ENCODE measurements at places on chromosomes 1 and 21.

DNA sequence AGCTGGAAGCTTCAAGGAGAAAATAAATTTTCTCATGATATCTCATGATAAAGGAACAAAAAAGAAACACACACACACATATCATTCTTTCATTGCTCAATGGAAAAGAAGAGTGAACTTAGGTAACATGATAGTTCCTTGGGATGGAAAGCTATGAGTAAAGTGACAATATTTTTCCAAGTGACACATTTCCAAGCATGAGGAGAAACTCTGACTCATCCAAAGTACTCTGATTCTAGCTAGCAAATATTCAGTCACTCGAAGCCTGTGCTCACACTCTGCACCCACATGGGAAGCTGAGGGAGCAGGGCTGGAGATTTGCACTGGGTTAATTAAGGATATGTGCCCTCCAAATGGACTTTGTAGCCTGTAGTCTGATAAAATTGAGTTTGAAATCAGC, 222.4 kb downstream of the LRRC40 start:
- DNase-seq, result peak; percentile 89

GRCh38 chr1:99534638-99534930, 111.3 kb upstream of the PALMD start:
- DNase-seq, result no peak

GRCh38 chr1:159981351-159982055, 27.5 kb upstream of the SLAMF9 start:
- DNase-seq, result no peak

DNA sequence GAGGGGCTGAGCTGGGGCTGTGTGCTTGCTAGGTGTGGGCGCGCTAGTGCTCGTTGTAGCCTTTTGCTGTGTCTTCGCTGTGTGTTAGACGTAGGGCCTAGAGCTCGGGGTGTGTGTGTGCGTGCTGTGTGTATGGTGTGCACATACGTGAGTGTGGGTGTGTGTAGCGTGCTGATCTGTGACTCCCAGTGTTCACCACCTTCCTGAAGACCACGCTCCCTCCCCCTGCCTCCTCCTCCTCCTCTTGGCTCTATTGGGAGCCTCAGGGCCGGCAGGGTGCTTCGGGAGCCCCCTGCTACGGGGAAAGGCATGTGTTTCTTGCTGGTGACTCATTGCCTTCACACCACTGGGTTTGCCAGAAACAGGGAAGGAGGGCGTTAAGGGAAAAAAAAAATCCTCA, 9.4 kb upstream of the KCNC4 start:
- no peak for DNase-seq

GRCh38 chr1:170987424-170987823, 52.1 kb downstream of the MROH9 start:
- DNase-seq, result no peak

DNA sequence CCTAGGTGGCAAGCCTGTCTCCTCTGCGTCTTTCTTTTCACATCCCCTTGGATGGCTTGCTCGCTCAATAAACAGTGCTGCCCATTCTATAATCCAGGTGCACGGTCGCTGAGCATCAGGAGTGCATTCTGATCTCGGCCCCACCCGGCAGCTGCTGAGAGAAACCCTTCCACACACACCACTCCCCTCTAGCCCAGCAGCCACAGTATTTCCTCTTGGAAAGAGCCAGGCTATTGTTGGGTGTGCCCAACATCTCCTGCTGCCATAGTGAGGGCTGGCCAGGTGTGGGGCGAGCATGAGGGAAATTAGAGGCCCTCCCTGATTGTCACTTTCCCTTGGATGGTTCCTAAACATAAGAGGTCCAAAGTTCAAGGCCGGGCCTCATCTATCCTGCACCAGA, 24.7 kb downstream of the GPA33 start:
- no peak for DNase-seq

- no peak for DNase-seq
Observed at GRCh38 chr1:87295445-87296110, 33.1 kb upstream of the LMO4 start.

- DNase-seq, result peak; percentile 70
Observed at GRCh38 chr1:206672844-206673758, 11.6 kb upstream of the MAPKAPK2 start.

GRCh38 chr1:169271098-169271497, 96.5 kb downstream of the NME7 start:
- DNase-seq, result no peak

- no peak for DNase-seq
Observed at GRCh38 chr1:216723274-216723780, at the start of gene ESRRG. ESRRG (minus strand) TSS chr1:216723429; CDS start chr1:216723299, 130 bp downstream.

- no peak for DNase-seq
Observed at GRCh38 chr1:114505148-114505561, 5.8 kb downstream of the TRIM33 start.

DNA sequence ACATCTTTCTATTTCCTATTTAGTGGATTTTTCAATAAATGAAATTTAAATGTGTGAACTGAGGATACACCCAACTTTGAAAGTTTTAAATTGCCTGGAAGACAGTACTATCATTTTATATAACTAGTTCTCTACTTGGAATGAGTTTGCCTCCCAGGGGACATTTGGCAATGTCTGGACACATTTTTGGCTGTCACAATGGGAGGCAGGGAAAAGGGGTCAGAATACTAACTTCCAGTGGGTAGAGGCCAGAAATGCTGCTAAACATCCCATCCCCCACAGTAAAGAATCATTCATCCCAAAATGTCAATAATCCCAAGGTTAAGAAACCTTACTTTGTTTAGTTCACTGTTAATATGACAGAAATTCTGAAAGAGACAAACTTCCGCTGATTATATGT, 13.2 kb upstream of the NRAS start:
- no peak for DNase-seq

DNA sequence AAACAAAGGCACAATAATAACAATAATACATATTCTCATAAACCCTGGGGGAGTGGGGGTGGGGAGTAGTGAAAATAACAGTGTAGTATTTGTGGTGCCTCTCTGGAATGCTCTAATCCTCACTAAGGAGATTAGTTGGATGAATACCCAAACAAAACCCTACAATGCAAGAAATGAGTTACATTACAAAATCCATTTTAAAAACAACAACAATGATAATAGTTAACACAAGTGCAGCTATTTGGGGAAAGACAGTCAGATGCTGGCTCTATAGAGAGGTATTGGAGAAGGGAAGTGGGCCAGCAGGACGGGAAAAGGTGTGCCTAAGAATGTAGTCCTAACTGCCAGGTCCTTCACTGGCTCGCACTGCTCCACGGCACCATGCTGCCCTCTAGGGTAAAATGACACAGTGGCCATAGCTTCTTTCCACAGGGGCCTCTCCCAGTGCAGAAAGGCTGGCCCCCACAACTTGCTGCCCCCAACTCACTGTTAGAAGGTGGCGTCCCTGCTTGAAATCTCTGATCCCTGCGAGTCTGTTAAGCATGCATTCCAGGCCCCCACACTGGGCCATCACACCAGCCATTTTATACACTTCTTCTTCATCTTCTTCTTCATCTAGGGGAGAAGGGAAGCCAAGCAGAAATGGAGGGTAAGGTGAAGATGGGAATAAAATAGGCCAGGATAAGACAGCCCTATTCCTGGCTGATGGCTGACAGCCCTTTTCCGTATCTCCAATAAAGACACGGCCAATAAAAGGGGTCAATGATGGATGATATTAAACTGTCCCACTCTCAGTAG, 113.8 kb downstream of the UBR4 start:
- DNase-seq, result no peak

GRCh38 chr1:183360473-183360872, 57.7 kb downstream of the NMNAT2 start:
- no peak for DNase-seq

DNA sequence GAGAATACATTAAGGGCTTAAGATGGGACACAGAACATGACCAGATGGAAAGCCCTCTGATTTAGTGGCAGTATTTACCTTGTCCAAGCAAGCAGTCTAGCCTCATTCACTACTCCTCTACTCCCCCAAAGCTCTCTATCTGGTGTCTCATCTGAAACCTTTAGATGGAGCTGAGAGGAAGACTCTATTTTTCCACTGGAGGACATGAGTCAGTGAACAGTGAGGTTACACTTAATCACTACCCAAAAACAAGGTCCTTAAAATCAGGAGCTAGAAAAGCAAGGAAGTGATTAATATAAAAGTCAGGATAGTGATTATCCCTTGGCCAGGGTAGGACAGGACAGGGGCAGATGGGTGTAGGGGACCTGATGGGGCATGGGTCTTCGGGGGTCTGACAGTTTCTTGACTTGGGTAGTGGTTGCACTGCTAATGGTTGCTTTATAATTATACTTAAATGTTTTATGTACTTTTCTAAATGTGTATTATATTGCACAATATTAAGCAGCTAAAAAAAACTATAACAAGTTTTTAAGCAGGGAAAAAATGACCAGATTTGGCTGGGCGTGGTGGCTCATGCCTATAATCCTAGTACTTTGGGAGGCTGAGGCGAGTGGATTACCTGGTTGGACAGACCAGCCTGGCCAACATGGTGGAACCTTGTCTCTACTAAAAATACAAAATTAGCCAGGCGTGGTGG, 3.0 kb downstream of the PTPN22 start:
- DNase-seq, result peak; percentile 80

DNA sequence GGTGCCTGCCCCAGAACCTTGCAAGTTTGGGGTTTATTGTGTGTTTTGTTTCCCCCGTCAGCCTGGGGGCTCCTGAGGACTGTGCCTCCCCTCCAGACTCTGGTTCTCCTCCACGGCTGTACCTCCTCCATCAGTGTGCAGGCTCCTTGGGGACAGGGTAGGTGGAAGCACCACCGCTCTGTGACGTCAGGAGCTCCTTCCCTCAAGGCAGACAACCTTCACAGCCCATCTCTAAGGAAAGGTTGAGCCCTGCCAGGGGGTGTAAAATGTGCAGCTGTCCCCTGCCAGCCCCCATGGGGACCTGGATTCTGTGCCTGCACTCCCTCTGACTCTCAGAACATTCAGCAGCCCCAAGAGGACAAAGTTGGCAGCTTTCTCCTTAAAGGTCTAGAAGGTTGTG, 465 bp upstream of the HSPB7 start:
- DNase-seq, result no peak

DNA sequence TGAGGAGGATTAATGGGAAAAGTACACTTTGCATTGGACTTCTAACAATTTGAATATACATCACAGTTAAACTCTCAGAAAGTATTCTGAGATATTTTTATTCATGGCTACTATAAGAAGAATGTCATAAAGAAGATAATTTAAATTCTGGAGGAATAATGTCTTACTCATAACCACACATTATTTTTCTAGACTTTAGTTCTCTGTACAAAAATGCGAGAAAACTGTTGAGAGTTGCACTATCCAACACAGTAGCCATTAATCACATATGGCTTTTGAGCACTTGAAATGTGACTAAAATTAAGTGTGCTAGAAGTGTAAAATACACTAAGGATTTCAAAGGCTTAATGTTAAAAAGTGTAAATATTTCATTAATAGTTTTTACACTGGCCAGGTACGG, 53.8 kb downstream of the CRB1 start:
- no peak for DNase-seq

- DNase-seq, result no peak
Observed at GRCh38 chr1:64659478-64660138, 85.3 kb upstream of the RAVER2 start.

DNA sequence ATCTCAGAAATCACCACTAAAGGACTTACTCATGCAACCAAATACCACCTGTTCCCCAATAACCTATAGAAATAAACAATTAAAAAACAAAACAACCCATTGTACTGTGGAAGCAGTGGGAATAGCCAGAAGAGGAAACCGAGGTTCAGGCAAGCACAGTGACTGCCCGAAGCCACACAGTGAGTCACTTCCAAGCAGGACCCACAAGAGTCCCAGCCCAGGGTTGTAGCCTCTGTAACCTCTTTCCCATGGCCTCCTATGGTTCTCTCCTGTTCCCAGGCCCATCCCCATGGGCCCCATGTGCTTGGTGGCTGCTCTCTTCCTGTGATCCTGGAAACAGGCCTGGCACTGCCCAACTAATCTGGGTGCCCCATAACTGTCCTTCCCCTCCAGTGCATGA, 29.0 kb upstream of the HTR1D start:
- DNase-seq, result no peak

DNA sequence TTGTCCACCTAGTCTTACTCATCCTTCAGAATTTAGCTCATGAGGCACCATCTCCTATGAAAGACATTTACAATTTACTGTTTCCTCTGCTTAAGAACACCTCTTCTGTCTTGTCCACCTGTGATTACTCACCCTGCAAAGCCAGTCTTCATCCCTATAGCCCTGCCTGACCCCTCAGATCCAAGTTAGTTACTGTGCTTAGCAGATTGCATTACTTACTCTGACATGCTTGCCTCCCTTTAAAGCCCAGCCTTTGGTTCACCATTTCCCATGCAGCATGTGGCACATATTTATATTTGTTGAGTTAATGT, 60.9 kb upstream of the VCAM1 start:
- DNase-seq, result no peak

- DNase-seq, result no peak
Observed at GRCh38 chr1:3384407-3384806, 70.1 kb upstream of the ARHGEF16 start.

GRCh38 chr1:3094863-3095780, 26.1 kb downstream of the PRDM16 start:
- no peak for DNase-seq

GRCh38 chr21:14740692-14741091, 194.6 kb upstream of the SAMSN1 start:
- no peak for DNase-seq

DNA sequence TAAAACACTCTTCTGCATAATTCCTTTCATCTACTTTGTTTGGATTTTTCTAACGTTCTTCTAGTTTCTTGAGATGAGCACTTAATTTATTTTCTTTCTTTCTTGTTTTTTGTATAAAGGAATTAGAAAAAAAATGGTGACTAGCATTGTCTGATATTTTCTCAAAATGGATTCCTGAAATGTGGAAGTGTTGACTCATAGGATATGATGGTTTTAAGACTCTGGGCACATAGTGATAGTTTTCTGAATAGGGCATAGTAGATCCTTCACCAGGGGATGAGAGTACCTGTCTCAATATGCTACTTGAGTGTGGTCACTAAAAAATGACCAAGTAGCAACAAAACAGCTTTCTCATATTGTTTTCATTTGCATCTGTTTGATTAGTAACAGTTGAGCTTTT, 100.9 kb downstream of the PEX14 start:
- peak; percentile 23 for DNase-seq

DNA sequence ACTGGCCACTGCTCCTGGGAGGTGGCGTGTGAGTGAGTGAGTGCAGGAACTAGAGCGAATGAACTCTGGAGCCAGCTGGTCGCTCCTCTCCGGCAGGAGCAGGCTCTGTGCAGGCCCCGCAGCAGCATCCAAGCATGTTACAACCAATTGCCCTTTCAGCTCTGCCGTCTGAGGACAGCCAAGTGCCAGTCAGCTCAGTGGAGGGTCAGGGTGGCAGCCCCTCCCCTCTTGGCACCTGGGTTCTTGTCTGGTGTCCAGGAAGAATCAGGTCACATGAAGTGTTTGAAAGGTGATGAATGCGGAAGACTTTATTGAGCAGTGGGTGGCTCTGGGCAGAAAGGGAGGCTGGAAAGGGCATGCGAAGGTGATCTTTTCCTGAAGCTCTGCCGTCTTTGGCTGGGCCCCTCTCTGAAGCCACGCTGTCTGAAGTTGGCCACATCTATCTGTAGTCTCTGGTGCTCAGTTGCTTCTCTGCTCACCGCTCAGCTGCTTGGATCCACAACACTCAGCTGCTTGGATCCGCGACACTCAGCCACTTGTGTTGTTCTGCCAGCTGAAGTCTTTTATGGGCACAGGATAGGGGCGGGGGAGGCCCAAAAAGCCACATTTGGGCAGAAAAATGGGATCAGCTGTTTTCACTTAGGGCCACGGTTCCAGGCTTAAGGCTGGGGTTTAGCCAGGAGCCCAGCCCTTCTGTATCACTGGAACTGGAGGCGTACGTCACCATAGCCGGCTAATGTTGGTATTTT, 139.8 kb downstream of the ADSS2 start:
- DNase-seq, result no peak

GRCh38 chr1:118960026-118960561, 28.0 kb downstream of the TBX15 start:
- DNase-seq, result no peak

Measured in stromal cell of bone marrow (primary cell).